ENCODE measurements at places on chromosomes 2 and 18. TPM values are rescaled to one million over a fixed set of nuclear protein-coding genes. Genes with fewer than 3 reads are reported as not detected.

DNA sequence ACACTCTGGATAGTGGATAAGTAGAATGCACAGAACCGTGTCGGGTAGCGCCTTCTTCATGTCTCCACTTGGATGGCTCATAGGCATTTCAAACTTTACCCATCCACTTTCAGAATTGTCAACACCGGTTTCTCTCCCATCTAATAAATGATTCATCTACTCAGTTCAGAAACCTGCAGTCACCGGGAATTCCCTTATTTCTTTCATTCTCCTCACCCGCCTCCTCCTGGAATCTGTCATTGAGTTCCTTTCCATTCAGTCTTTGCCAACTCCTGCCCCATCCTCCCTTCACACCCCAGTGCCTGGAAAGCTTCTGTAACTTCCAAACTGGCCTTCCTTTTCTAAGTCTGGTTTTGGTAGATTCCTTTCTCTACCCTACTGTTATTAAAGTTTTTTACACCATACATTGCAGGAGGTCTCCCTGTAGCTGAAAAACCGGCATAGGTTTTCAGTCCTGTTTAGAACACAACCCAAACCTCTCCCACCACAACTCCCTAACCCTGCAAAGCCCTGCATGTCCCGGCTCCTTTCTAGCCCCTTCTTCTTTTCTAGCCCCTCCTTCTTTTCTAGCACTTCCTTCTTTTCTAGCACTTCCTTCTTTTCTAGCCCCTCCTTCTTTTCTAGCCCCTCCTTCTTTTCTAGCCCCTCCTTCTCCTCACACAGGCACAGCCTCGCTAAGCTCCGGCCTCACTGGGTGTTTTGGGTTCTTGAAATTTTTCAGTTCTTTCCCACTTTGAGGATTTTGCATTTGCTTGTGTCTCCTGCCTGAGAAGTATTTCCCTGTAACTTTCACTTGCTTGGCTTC, 133.9 kb upstream of the KLHL14 start:
- DNase-seq = no peak

DNA sequence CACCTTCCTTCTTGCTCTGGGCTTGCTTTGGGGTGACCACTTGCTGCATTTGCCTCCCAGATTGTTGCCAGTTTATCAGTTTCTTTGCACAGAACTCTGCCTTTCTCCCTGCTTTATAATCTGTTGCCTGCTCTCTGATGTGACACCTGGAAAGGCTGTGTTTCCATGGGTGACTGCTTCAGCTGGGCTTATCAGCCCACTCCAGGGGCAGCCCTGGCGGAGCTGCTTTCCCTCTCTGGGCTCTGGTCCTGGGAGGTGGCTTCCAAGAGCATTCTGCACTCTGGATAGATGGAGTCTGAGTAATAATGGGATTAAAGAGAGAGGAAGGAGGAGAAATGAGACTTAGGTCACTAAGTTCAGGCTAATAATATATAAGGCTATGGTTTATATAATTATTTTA, 352.7 kb downstream of the TSN start:
- no peak for DNase-seq

DNA sequence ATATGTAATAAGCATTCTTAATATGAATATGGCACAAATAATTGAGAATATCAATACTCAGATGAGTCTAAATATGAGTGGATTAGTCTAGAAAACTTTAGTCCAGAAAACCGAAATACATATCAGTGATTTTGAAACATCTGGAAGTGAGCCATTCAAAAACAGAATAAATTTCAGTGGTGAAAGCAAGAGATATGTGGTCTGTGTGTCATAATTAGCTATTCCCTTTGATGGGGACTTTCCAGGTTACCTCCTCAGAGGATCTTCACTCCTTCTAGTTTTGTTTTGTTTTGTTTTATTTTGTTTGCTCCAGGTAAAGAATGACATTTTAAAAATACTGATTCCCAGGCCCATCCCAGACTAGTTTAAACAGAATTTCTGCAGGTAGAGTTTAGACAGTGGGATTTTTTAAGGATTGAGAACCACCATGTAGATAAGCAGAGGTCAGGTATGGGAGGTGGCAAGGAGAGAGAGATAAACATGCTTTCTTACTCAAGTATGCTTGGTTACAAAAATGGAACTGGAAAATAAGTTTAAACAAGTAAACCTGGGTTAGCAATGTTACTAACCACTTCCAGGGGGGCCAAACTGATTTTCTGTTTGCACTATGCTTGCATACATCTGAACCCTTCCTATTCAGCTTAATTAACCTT, 70.7 kb downstream of the NABP1 start:
- no peak for DNase-seq

DNA sequence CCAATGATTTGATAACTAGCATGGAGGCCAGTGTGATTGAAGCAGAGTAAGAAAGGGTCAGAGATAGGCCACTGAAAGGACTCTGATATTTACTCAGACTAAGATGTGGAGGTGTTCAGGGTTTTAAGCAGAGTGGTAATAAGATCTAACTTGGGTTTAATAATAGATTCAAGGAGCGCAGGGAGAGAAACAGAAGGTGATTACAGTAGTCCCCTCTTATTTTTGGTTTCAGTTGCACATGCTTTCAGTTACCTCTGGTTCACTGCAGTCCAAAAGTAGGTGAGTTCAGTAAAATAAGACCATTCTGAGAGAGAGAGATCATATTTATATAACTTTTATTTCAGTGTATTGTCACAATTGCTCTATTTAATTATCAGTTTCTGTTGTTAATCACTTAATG, 13.5 kb upstream of the GALNT13 start:
- DNase-seq = no peak

DNA sequence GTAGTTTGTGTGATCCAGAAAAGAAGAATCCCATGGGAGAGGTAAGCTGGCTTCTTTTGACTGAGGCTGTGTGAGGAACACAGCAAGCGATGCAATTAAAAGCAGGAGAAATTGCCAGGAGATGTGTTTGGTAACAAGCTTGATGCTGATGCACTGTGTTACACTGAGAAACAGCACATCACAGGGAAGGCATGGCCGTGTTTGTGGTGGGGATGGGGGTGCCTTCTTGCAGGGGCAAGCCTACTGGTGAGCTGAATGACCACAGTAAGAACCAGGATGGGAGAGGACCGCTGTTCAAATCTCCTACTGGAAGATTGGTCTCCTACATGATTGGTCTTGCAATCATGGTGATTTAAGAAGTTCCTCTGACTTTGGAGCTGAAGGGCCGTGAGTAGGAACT, 477.7 kb upstream of the HS6ST1 start:
- DNase-seq = no peak

- DNase-seq = no peak
Measured at GRCh38 chr18:57864615-57865121, 61.6 kb upstream of the ATP8B1 start.

The E2F6 gene
- total RNA-seq = 15.8 TPM

The SLC25A12 gene
- 13.0 TPM for total RNA-seq

The ARHGAP28 gene
- 18.9 TPM for total RNA-seq

Data from upper lobe of left lung (tissue), 6 donors.